ENCODE measurements at places on chromosomes 2 and 18.

GRCh38 chr2:9984217-9984739 is 32.8 kb downstream of the GRHL1 start:
- DNase-seq: no peak

GRCh38 chr2:8242739-8243138 is 439.1 kb upstream of the ID2 start:
- no peak for DNase-seq

- no peak for DNase-seq
Observed at GRCh38 chr2:85583667-85584353, 421 bp upstream of the VAMP5 start.

- DNase-seq: no peak
Observed at GRCh38 chr18:76449111-76449453, 46.0 kb downstream of the ZNF516 start.

Measured in psoas muscle (tissue), 8 donors.